NCI-H2107 (cell line): ENCODE measurements at places on chromosomes 12 and 14.

DNA sequence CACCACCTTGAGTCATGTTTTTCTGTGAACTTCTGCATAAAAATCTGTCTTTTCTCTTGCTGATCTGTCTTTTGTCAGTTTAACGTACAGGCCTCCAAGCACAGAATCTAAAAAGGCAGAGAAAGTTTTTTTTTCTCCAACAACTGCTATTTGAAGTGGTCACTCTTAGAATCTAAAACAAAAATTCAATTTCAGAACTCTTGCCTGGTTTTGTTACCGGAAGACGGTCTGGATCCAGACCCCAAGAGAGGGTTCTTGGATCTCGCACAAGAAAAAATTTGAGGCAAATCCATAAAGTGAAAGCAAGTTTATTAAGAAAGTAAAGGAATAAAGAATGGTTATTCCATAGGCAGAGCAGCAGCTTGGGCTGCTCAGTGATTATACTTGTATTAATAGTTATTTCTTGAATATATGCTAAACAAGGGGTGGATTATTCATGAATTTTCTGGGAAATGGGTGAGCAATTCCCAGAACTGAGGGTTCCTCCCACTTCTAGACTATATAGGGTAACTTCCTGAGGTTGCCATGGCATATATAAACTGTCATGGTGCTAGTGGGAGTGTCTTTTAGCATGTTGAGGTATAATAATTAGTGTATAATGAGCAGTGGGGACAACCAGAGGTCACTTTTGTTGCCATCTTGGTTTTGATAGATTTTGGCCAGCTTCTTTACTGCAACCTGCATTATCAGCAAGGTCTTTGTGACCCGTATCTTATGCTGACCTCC, 150.0 kb upstream of the PLEKHA5 start:
- DNase-seq: no peak

DNA sequence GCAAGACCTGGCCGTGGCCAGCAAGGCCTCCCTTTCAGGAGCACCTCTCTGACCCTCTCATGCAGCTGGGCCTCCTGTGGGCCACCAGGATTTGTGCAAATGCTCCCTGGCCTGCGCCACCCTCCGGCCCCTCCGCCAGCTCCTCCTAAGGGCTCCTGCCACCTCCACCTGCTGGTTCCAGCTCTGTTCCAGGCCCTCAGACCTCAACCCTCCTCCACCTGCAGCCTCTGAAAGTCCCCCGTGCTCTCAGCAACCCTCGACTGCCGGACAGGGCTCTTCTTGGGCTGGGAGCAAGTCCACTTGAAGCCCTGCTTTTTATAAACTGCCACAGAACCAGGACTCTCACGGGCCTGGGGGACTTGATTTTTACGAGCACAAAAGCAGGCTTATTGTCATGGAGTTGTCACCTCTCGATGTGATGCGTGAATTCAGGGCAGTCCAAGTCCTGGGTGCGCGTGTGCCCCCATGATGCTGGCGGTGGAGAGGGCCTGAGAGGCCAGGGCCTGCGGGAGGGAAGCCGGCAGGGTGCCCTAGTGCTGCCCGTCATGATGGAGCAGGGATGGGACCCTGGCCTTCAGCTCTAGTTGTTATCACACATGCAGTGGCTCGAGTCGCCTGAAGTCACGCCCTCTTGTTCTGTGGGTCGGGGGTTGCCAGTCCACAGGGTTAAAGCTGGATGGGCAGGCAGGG, 9.1 kb downstream of the TEDC1 start:
- no peak for DNase-seq

- no peak for DNase-seq
These were observed 111.9 kb downstream of the LGR5 start for GRCh38 chr12:71551529-71551928.

DNA sequence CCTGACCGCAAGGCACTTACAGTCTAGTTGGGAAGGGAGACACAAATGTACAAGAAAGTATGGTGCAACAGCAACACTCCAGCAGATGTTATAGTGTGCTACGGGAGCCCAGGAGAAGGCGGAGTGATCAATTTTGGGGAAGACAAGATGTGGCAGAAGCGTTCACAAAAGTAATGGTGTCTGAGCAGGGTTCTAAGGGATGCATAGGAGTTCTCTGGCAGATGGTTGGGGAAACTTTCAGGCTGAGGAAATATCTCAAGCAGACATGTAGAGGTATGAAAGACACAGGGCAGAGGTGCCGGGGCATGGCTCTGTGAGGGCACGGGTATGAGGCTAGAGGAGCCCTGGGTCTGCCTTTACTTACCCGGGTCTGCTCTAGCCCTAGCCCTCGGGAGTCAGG, 5.1 kb upstream of the TNFRSF1A start:
- no peak for DNase-seq

DNA sequence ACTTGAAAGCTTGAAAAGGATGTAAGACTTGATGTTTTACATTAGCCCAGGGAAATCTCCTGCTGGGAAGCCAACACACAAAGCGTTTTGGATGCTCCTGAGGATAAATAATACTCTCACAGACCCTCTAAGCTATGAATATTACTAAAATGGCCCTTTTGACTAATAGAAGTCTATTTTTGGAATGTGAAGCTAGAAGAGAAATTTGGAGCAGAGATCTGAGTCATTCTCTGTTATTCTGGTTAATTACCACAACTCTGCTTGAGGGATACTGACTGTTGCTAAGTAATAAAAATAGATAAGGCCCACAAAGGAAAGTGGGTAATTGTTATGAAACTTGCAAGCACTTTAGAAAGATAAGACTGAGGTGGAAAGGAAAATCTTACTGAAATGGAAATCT, 346.2 kb upstream of the STXBP6 start:
- no peak for DNase-seq

GRCh38 chr12:125015680-125016310, 22.4 kb downstream of the BRI3BP start:
- peak; percentile 89 for DNase-seq

- no peak for DNase-seq
These were observed 75.0 kb downstream of the NUMB start for GRCh38 chr14:73383356-73383755.

GRCh38 chr12:128796439-128797118, 27.2 kb downstream of the SLC15A4 start:
- DNase-seq: no peak

DNA sequence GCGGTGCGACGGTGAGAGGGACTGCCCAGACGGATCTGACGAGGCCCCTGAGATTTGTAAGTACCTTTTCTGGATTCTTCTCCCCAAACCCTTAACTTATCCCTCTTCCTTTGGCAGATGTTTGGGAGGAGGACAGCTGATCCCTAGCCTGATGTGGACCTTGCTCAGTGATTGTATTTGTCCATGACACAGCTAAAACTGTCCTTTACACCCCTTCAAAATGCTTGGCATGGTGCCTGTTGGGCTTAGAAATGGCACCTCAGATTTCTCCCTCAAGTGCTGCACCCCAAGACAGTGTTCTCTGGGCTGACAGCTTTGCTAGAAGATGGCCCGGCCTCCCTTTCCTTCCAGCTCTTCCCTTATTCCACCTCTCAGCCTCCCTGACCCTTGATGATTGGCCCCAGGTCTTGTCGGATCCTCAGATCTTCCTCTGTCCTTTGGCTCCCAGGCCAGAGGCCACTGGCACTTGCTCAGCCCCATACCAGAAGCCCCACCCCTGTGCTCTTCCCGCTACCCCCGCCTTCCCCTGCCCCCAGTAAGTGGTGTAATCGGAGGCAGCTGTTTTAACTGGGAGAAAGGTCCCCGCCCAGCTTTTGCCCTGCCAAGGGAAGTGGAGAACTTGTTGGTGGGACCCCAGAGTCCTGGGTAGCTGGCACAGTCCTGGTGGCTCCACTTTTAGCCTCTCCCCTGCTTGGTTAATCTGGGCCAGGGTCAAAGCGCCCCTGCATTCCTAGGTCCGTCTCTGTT, 8.7 kb downstream of the LRP1-AS start:
- no peak for DNase-seq

DNA sequence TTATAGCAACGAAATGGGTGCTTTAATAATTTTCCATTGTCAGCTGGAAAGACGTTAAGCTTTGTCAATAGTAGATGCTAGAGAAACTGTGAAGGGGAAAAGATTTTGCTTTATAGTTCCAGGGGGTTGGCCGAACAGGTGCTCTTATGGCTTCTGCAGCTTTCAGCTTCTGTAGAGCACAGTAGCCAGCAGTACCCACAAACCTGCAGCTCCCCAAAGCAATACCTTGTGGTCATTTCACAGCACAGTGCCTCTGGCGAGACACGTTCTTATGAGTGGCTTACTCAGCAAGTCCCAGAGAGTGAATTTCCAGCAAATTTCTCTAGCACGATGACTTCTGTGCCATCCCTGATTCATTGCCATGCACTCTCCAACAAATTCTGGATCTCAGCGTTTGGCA, 416.3 kb upstream of the ATP2B1 start:
- DNase-seq: no peak

DNA sequence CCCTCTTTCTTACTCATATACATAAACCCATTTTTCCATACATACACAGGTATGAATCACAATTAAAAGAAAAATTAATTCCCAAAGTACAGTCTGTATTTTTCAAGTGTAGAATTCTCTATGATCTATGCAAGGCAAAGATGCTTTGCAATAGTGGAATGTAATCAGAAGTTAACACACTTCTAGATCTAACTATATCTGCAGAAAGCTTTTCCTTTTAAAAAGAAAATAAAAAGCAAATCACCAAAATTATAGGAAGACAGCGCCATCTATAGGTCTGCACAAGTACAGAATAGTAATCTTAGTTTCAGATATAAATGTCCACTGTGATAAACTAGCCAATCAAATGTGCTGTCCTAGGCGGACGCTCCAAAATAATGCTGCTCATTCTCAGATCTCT, 22.0 kb downstream of the SLC25A21 start:
- peak; percentile 23 for DNase-seq

DNA sequence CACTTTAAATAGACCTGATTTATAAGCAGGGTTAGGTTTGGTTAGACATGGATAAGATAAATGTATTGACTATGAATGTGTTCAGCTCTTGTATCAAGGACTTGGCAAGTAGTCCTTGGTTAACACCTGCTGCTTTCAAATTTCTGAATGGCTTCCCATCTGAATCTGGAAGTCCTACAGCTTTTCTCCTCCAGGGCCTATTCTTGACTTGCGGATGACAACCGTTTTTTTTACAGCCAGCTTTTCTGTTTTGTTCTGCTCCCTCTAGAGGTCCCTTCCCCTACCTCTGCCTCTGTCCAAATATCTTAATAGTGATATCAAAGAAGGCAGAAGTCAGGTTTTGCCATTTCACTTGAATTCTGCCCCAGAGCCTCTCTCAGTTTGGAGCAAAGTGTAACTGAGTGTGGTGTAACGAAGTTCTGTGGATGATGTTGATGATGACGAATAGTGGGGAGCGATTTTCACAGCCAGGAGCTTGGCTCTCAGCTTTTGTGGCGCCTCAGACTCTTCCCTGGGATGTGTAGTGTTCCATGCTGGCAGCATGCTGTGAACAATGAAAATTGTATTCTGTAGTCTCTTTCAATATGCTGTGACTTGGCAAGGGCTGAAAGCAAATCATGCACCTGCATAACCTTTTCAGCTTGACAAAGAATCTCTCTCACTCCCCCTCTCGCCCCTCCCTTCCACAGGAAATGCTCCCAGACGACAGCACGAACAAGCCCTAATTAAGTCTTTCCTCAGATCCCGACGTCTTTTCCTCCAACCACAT, 5.0 kb upstream of the SLC4A8 start:
- peak; percentile 64 for DNase-seq

DNA sequence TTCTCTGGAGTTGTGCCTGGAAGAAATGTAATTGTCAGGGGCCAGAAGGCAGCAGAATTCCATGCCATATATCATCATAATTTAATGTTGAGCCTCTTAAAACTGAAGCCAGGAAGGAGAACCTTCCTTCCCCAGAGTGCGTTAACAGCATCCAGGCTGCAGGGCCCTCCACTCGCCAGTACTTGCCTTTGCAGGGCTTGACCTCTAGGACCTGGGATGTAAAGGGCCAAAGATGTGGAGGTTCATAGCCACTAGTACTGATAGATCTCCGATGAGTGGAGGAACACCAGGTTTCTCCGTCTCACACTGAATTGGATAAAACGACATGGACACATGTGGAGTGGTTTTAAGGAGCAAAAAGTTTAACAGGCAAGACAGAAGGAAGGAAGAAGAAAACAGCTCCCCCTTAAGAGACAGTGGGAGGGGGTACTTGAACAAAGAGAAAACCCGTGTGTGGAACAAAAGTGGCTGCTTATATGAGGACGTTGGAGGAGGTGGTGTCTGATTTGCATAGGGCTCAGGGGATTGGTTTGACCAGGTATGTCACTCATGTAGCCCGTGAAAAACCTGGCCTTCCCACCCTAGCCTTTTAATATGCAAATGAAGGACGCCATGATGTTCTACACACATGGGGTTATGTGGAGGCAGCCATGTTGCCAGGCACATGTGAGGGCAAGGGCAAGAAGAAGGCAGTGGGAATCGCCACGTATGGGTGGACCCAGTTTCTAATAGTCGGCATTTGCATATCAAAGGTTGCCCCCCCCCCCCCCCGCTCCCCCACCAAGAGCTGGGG, 38.8 kb upstream of the WSCD2 start:
- no peak for DNase-seq

DNA sequence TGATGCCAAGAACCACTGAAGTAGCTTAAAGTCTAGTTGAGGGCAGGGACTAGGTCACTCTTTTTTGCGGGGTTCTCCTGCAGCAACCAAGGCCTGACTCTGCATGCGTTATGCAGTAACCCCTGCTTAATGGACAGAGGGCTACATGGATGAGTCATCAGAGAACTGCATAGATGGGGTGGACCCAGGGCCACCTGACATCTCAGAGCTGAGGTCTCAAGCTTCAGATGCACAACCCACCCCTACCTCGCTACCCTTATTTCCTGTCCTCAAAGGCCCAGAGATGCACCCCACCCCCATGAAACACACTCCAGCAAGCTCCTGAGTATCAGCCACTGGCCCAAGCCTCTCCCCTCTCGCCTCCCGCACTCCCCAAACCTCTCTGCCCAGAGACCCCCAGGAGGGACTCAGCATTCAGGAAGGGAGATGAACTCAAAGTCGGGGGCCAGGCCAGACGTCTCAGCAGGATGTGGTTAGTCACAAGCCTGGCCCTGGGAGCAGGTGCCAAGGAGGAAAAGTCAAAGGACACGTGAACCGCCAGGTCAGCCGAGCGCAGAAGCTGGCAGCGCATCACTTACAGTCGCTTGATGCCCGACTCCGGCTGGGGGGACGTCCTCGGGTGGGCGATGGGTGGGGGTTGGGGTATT, 25.8 kb downstream of the SNRNP35 start:
- DNase-seq: no peak

GRCh38 chr12:16472631-16473030, 125.2 kb downstream of the MGST1 start:
- DNase-seq: no peak

GRCh38 chr12:132835076-132836025, 6.7 kb upstream of the GOLGA3 start:
- no peak for DNase-seq

DNA sequence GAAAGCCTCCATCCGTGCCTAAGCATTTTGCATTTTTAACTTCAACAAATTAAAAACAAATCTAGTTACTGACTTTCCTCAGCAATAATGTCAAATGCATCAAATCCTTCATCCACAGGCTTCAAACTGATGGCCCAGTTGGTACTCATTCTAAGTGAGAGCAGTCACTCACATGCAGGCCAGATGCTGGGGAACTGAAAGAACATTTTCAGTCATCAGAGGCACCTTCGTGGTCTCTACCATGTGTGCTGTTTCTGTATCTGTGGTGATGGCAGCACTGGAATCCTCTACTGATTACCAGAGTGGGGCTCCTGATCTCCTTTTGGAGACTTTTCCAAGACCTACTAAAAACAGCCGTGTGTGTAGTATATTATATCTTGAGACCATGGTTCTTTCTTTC, 145.2 kb downstream of the PRIMA1 start:
- DNase-seq: no peak
